NT2/D1 (cell line): ENCODE measurements at places on chromosomes 13 and 19.

DNA sequence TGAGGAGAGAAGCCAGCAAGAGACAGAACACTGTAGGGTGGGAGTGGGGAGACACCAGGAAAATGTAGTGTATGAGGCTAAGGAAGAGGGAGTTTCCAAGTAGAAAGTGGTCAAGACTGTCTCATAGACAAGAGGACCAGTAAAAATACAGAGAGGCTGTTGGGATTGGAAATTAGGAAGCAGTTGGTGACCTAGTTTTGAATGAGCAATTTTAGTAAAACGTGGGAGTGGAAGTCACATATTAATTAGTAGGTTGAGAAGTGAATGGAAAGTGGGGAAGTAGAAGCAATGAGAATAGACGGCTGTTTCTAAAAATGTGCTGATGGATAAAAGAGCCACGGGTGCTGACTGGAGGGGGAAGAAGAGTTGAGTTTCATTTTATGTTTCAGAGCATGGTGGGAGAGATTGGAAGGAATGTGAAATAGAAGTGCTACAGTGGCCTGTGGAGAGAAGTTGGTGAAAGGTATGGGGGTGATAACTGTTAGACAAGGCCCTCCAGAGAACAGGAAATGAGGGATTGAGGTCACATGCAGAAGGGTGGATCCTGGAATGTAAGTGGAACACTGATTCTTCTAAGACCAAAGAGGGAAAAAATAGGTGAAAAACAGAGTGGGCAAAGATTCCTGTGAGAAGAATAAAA is 247.3 kb downstream of the MTUS2 start:
- no peak for DNase-seq

DNA sequence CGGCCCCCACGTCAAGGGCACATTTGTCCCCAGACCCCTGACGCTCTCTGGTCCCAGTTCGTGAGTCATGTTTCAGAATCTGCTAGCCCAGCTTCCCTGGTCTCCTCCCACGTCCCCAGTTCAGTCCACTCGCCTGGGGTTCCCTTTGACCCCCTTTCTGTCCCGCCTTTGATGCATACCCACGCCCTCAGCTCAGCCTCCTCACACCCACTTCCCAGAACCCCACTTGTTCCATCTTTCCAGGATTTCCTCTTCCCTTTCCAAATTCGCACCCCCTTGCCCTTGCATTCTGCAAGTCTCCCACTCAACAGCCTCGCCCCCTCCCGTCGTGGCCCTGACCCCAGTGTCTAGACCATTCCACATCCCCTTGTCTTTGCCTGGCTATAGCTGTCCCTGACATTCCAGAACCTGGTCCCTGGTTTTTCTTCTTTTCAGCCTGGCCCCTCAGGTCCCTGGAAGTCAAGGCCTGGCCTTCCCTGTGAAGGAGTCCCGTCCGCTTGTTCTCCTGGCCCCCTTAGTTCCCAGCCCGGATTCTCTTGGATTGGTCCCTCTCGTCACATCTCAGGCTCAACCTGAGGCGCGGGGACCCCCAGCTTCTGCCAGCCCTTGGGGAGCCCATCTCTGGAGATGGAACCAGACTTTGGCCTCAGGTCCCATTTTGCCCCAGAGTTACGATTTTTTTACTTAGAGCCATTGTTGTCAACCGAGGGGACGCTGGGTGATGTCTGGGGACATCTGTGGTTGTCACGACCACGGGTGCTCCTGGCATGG is 1.3 kb downstream of the NCLN start:
- DNase-seq, result no peak

DNA sequence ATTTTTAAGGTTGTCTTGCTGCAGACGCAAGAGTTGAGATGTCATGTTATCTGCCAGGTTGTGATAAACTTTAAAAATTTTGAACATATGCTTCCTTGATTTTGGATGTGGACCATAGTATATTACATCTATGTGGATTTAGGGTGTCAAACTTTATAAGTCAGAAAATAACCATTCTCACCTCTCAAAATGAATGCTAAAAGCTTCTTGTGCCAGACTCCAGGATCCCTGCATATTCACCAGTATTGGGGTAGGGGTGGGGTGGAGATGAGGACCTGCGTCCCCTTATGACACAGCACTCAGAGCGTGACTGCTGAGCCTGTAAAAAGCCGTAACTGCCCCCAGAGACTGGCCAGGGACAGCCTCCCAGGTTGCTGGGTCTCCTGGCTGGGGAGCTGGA is 524.4 kb downstream of the LMO7 start:
- DNase-seq, result no peak

DNA sequence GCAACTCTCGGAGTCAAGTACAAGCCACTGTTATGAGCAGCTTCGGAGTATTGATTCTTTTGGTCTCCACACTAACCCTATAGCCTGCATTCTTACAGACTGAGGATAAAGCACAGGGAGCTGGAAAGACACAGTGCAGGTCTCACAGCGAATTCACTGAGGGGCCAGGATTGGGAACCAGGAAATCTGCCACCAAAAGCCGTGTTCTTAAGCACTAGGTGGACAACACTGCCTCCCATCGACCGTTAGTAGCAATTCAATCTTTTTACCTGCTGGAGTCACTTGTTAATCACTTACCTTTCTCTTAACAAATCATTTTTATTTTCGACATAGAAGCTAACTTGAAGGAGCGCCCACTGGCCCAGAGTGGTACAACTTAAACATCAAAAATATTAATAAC is 6.3 kb downstream of the PMIS2 start:
- DNase-seq, result peak; percentile 36

GRCh38 chr19:50492303-50493052 is 15.8 kb upstream of the GARIN5A start:
- DNase-seq, result no peak

GRCh38 chr13:84237143-84237542 is 354.9 kb upstream of the SLITRK1 start:
- no peak for DNase-seq

- DNase-seq, result no peak
Observed at GRCh38 chr19:34953092-34953491, 10.9 kb downstream of the ZNF792 start.

- DNase-seq, result peak; percentile 75
Observed at GRCh38 chr19:11242864-11243797, 3.7 kb downstream of the ANGPTL8 start.

DNA sequence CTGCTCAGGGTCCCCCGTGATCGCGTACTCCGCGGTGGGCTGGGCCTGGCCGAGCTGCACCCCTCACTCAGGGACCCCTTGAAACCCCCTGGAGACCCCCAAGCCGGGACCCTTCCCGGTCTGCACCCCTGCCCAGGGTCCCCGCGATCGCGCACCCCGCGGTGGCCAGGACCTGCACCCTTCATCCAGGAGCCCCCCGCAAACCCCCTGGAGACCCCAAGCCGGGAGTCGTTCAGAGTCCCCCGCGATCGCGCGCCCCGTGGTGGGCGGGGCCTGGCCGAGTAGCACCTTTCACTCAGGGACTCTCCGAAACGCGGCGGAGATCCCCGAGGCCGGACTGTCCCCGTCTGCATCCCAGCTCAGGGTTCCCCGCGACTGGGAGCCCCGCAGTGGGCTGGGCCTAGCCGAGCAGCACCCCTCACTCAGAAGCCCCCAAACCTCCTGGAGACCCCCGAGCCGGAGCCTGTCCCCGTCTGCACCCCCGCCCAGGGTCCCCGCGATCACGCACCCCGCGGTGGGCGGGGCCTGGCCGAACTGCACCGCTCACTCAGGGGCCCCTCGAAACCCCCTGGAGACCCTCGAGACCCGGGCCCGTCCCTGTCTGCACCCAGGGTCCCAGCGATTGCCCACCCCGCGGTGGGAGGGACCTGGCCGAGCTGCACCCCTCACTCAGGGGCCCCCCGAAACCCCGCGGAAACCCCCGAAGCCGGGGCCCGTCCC is 748 bp downstream of the LMNB2 start:
- no peak for DNase-seq

- no peak for DNase-seq
Observed at GRCh38 chr19:18859676-18860301, 28.0 kb downstream of the UPF1 start.

DNA sequence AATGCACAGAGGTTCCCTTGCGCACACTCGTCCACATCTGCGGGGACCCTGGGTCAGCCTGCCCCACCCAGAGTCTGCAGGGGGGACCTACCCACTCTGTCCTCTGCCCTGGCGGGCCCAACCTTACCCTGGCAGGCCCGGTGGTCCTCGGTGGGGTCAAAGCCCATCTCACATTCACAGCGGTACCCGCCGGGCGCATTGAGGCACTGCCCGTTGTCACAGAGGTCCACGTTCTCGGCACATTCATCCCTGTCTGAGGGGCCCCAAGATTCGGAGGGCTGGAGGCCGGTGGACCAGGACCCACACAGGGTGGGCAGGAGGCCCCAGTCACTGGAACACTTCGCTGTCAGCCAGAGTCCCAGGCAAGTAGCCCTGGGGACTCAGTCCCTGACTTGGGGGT is 38.5 kb downstream of the FBN3 start:
- DNase-seq, result no peak

- no peak for DNase-seq
Observed at GRCh38 chr13:114147803-114148520, 15.5 kb upstream of the RASA3 start.

- no peak for DNase-seq
Observed at GRCh38 chr13:68046903-68047302, 816.8 kb upstream of the PCDH9 start.

DNA sequence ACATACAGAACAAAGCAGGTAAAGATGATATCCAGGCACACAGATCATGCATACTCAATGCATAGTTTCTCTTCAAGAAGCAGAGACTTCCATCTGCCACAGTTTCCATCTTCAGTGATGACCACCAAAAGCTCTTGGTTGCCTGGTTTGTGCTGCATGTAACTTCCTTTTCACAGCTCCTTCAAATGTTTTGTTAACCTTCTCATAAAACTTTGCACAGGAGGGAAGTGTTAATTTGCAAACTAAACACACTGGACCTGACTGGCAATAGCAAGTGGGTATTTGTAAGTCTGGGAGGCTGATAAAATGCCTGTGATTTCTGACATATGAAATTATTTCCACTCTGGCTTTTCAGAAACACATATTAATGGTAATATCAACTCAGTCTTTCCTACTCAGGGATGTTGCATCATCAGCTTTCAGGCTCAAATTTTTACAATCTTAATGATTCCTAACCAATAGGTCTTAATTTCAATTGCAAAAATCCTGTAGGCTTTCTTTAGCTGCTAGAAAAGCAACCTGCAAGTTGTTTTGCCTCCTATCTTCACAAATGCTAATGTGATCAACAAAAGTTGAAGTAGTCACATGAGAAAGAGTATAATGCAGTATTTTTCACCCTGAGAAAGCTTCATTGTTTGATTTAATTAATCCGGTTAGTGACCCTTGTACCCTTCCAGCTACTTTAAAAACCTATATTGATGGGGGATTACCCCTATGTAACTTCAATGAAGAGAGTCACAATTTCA is 575.6 kb downstream of the DIAPH3 start:
- peak; percentile 27 for DNase-seq

DNA sequence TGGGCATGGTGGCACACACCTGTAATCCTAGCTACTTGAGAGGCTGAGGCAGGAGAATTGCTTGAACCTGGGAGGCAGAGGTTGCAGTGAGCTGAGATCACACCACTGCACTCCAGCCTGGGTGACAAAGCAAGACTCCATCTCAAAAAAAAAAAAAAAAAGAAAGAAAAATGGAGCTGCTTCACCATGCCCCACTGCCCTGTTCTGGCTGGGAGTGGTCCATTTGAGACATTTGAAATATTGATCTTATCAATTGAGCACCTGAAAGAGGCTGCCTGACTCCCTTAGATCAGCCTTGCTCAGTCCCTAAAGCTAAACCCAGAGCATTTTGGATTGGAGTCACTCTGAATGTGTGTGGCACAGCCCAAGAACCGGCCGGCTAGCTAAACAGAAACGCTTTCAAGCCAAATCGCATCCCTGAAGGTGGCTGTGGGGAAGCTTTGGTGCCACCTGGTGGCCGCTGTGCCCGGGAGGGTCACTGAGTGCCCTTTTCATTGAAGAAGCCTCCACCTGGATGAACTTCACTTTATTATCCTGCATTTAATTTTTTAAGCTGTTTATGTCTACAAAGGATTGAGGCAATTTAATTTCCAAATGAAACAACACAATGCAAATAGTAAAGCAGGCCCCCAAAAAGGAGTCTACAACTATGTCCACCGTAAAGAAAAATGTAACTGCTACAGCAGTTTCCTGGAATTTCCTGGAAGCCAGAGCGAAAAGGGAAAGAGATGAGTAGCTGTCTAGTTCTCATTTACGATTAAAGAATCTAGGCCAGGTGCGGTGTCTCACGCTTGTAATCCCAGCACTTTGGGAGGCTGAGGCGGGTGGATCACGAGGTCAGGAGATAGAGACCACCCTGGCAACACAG is 53.1 kb upstream of the SERPINE3 start:
- DNase-seq, result peak; percentile 66

DNA sequence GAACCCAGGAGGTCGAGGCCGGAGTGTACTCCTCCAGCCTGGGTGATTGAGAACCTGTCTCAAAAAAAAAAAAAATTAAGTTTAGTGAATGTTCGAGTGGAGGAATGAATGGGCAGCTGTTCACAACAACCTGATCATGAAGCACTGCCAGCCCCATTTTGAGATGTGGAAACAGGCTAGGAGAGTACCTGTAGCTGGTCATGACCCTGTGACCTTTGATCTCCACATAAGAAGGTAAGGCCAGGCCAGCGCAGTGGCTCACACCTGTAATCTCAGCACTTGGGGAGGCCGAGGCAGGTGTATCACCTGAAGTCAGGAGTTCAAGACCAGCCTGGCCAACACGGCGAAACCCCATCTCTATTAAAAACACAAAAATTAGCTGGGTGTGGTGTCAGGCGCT is 7.6 kb downstream of the RAVER1 start:
- DNase-seq, result no peak

DNA sequence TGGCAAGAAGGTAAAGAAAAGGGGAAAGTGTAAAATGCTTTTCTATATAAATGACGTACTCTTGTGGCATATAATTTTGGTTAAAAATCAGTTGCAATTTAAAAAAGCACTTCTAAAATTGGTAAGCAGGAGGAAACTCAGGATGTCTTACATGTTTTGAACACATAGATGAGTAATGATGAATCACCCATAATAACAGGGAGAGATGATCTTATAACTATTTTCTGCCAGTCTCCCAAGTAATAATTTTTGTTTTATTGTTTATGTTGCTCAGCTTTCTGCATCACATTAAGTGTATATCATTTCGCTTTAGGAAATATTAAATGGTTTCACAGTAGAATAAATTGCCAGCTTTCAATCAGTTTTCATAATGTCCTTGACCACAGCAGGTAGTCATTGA is 1430.7 kb upstream of the PCDH20 start:
- DNase-seq, result no peak

- DNase-seq, result no peak
Observed at GRCh38 chr19:51535535-51535934, 4.1 kb upstream of the SIGLEC6 start.

DNA sequence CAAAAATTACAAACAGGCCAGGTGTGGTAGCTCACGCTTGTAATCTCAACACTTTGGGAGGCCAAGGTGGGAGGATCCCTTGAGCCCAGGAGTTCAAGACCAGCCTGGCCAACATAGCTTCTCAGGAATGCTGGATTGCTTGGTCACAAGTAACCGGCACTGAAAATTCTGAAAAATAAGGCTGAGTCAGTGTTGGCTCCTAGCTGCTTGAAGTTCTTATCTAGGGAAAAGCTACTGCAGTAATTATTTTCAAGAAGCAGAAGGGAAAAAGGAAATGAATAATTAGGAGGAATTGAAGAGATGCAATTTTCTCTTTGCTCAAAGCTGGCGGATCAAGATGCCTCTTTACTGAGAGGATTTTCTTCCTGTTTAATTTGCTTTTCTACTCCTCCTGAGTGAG is 75.0 kb upstream of the GTF3A start:
- no peak for DNase-seq
